ENCODE measurements at places on chromosomes 5 and 9.

- no peak for DNase-seq
These were observed 103.9 kb upstream of the NR5A1 start for GRCh38 chr9:124611106-124611505.

DNA sequence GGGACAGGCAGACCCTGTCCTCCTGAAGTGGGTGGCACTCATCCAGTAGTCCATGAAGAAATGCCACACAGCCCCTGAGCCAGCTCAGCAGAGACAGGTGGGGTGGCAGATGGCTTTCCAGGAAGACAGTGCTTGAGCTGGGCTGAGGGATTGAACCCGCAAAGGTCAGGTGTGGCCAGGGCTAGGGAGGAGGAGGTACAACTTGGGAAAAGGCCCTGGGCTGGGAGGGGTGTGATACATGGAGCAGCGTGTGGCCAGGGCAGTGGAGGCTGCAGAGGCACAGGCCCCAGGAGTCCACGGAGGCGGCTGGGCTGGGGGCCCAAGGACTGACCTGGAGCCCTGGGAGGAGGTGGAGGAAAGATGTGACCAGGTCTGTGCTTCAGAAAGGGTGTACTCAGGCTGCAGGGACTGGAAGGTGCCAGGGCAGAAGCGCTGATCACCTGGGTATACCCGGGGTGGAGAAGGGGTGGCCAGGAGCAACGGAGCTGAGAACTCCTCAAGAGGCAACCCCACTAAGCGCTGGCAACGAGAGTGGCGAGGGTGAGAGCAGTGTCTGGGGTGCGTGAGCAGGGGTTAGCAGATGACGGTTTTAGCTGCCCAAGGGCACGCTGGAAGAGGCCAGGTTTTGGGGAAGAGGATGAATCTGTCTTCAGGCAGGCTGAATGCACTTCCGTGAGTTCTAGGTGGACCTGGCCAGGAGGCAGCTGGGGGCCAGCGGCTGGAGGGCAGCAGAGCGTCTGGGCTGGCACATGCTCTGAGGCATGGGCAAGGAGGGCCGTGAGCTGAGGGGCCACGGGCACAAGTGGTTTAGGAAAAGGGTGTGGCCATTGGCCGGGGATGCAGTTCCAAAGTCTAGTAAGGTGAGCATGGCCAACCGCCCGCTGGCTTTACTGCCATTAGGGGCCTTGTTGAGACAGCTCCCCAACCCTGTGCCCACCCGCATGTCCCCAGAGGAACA, 3.9 kb upstream of the RABL6 start:
- no peak for DNase-seq

DNA sequence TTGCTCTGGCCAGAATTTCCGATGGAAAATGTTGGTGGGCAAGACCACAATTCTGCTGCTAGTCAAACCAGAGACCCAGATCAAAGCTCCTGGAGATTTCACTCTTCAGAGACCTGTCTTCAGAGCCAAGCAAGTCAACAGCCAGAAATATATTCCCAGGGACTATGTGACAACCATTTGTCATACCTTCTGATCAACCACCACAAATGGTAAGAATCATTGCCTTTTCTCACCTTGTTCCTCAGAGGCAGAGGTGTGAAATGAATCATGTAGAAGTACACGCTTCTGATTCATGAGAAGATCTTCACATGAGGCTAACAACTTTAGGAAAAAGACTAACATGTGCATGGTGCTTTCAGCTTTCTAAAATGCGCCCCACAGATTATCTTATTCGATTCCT, 53.5 kb downstream of the SUSD1 start:
- no peak for DNase-seq

DNA sequence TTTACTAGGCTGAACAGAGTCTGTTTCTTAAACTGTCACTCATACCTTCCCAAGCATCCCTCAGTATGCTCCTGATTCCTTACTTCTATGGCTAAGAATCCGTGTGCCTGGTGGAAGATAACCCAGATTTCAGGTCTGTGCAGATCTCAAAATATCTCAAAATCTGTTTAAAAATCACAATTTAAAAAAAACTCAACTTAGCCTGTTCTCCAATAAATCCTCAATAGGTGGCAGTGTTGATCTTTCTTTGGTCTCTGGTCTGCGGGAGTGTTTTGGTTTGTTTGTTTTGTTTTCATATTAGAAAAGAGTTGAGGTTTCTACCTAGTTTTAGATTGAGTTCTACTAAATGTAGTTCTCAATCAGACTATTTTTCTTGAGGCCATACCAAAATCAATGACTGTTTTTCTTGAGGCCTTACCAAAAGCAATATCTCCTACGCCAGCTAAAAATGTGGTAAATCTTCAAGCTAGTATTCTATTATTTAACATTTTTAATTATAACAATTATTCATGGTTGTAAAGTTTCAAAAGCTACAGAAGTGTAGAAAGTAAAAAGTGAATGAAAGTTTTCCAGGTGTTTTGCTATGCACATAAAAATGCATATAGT, 57.9 kb downstream of the TGFBR1 start:
- DNase-seq, result no peak

DNA sequence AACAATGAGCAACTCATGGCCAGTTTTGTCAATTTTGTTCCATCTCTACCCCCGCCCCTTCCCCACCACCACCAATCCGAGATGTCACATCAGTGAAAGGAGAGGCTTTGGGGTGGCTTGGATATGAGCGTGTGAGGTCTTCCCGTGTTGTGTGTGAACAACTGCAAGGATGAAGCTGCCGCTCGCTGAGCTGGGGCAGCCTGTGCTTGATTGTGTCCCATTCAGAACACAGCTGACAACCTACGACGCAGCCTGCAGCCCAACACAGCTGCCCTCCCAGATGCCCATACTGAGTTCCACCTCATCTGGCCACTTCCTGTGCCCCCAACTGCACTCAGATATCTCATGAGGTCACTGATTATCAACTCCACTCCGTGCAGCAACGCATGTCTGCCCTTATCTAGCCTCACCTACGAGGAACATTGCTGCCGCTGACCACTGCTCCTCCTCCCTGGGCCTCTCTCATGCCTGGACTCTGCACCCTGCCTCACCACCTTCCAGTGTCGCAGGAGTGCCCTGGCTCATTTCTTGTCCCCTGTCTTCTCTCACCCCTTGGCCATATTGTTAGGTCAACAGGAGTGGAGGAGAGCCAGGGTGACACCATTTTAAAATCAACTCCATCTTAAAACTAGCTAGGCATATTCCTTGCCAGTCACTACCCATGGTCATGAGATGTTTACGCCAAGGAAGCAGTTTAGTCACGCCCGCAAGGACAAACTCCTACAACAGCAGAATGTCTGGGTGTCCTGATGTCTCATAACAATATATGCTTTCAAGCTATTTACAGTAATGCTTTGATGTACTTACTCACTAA, 7.3 kb upstream of the IL4 start:
- DNase-seq, result no peak

DNA sequence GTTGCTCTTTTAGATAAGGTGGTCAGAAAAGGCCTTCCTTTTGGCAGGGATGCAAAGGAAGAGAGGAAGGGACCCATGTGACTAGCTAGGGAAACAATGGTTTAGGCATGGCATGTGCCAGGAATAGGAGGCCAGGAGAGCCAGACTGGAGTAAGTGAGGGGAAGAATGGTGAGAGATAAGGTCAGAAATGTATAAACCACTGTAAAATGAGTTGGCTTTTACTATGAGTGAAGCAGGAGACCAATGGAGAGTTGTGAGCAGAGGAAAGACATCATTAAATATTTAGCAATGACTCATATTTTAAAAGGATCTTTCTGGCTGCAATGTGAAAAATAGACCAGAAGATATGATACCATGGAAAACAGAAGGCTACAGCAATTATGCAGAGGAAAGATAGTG, 50.9 kb downstream of the AP3B1 start:
- no peak for DNase-seq

- no peak for DNase-seq
These were observed 3.6 kb upstream of the PTGR1 start for GRCh38 chr9:111603041-111603440.

DNA sequence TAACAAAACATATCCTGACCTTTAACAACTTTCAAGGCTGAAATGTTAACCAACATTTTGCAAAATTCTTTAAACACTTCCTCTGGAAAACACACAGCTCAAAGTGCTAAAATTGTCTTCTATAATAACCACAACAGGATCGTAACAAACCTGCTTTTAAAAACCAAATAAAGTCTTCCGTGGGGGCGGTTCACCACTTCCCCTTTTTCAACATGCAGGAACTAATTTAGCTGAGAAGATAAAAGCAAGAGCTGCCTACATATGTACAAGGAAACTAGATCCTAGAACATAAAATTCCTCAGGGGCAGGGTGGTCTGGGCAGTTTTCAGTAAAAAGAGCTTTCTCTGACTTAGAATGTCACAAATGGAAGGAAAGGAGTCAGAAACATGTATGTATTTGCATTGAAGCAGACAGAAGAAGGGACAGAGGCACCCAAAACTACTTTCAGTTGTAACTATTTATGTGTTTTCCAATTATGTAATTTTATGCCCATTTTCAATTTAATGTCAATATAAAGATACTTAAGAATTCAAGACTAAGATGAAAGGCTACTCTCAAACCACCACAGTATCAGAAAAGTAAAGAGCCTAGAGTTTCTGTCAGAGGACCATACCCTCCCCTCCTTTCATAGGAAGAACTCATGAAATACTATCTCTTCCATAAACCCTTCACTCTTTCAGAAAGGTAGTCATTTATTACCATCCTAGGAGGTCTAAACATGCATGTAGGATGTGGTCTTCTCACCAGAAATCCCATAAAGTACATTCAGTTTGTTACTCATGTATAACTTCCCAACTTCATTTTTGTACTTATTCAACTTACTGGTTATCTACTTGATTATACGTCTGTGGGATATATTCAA, 185.9 kb upstream of the RASA1 start:
- no peak for DNase-seq

GRCh38 chr5:126865299-126865698, 88.4 kb downstream of the LMNB1 start:
- no peak for DNase-seq

DNA sequence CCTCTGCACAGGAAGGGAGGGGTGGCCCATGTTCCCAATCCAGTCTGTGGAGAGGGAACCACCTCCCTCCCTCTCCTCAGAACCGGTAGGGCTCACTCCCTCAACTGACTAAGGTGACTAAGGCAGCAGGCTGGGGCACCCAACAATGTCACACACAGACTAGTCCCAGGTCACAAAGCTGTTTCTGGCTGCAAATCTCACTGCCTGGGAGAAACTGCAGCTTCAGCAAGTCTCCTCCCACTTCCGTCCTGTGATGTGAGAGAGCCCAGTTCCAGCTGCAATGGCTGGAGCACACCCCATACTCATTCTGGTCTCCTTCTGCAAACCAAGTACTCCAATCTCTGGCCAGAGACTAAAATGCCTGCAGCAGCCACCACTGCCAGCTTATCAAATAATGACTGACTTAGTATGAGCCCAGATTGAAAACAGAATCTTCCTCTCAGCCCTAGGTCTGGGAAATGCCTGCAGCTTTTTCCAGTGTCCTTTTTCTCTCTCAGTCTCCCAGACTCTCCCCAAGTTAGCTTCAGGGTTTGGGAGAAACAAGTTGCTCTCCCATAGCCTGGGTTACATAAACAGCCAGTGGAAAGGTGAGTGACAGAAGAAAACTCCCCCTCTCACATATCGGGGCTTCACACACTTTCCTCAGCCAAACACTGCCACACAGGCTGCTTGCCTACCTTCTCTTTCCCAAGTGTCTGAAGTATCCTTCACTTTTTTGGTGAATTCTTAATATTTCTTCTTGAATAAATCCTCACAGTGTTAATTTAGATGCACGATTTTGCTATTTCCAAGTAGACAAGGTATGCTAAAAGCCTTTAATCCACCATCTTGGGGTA, 247.4 kb upstream of the RASA1 start:
- no peak for DNase-seq

GRCh38 chr5:115028557-115028956, 141.2 kb downstream of the TRIM36 start:
- DNase-seq, result no peak

GRCh38 chr5:173315495-173316338, 12.5 kb downstream of the STC2 start:
- no peak for DNase-seq

- DNase-seq, result no peak
These were observed 27.5 kb downstream of the GABRA6 start for GRCh38 chr5:161713042-161713441.

GRCh38 chr9:27847818-27848217, 274.5 kb upstream of the C9orf72 start:
- DNase-seq, result no peak

DNA sequence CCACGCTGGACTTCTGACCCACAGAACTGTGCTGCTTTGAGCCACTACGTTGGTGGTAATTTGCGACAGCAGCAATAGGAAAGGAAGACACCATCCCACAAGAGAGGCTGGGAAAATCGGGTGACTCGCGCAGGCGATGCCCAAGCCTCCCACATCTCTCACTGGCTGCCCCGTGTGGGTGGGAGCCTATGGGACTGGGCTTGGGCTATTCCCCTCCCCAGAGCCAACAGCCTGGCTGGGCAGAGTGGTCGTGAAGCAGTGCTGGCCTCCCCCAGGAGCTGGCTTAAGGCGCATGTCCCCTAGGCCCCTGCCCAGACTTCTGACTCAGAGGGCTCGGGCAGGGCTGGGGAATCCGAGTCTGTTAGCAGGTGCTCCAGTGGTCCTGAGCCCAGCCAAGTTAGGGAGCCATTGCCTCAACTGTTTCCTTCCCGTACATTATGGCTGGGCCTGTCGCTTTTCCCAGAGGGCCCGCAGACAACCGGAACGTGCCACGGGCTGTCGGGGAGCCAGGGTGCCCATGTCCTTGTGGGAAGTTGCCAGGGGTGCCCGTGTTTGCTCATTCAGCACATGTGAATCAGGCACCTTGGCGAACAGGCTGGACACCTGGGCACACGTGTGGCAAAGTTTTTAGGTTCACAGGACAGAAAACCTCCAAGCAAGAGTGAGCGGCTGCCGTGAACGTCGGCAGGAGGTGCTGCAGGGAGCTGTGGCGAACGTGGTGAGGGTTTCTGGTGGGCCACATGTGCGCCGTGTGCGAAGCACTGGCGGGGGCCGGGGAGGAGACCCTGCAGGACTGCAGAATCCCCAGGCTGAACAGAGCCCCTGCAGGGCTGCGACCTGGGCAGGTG, 7.0 kb upstream of the RASGEF1C start:
- DNase-seq, result no peak

DNA sequence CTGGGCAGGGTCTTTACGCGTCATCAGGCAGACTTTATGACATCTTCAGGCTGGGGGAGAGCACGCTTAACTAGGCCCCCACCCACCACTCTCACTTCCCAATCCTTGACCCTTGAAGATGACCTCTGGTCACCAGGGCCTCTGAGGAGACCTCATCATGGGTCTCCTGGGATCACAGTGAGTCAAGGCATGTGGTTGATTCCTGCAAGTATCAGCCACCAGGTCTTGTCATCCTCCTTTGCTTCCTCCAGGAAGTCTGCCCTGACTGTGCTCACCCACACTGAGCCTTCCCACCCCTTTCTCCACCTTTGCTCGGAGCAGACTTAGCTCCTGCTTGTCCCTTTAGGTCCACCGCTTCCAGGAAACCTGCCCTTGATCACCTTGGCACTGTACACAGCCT, 17.3 kb downstream of the ODF2 start:
- DNase-seq, result no peak

GRCh38 chr5:169706071-169706470, 69.0 kb downstream of the DOCK2 start:
- no peak for DNase-seq
